AG08396 (cell line): ENCODE measurements at places on chromosomes 16 and 17.

GRCh38 chr17:16913463-16913862, 58.5 kb downstream of the TNFRSF13B start:
- no peak for DNase-seq

DNA sequence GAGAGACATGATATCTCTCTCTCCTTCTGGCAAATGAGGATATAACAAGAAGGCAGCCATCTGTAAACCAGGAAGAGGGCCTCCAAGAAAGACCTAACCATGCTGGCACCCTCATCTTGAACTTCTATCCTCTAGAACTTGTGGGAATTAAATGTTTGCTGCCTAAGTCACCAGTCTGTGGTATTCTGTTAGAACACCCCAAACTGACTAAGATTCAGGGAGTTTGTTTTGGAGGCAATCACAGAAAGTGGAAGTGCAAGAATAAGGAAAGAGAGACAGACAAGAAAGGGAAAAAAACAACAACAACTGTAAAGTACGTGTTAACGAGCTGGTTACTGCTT, 114.5 kb upstream of the GOT2 start:
- no peak for DNase-seq

- peak; percentile 85 for DNase-seq
Measured at GRCh38 chr16:75580-76501, 2.2 kb upstream of the MPG start.

- no peak for DNase-seq
Measured at GRCh38 chr16:81224824-81225223, 13.7 kb upstream of the BCO1 start.

DNA sequence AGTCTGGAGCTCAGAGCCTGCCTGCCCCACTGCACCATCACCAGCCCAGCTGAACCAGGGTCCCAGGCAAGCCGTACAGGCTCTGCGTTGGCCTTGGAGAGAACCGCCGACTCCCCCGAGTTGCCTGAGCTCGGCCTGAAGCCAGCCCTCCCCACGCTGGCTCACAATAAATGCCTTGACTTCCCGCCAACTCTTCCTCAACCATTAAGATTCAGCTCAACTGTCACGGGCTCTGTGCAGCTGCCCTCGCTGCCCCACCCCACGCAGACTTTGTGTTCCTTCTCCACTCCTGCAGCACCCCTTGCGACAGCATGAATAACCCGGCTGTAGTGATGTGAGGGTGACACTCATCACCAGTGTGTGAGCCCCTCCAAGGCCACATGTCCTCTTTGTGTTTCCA, 4.8 kb upstream of the QPRT start:
- no peak for DNase-seq

GRCh38 chr17:55157165-55157564, 107.6 kb upstream of the HLF start:
- no peak for DNase-seq

- no peak for DNase-seq
Measured at GRCh38 chr16:67936880-67937605, 393 bp upstream of the PSMB10 start.

- DNase-seq = no peak
Measured at GRCh38 chr17:38533241-38533640, 72.5 kb downstream of the SRCIN1 start.

DNA sequence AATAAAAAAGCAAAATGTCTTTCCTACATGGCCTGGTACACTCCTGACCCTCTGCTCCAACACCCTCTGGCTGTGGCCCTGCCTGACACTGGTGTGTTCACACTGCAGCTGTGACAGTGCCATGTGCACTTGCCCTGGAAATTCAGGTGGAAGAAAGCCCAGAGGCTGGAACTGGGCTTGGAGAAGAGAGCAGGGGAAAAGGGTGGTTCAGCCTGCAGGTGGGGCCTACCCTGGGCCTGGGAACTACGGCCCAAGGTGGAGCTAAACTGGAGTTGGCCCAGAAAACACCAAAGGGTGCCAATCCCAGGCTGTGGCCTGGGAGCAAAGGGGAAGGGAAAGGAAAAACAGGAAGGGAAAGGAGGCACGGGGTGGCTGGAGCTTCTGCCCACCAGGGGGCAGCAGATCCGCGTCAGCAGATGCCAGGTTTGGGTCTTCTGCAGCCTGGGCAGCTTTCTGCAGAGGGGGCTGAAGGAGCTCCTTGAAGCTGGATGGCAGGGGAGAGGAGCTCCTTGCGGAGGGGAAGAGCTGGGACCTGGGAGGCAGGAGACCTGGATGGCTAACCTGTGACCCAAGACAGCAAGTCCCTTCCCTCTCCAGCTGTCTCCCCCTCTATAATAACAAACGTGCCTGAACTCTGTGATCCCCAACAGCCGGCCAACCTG, 15.4 kb upstream of the CTCF start:
- peak; percentile 83 for DNase-seq

GRCh38 chr16:55017321-55017720, 86.7 kb downstream of the IRX5 start:
- no peak for DNase-seq

GRCh38 chr17:10754861-10755591, 25.2 kb upstream of the TMEM220 start:
- DNase-seq = no peak

DNA sequence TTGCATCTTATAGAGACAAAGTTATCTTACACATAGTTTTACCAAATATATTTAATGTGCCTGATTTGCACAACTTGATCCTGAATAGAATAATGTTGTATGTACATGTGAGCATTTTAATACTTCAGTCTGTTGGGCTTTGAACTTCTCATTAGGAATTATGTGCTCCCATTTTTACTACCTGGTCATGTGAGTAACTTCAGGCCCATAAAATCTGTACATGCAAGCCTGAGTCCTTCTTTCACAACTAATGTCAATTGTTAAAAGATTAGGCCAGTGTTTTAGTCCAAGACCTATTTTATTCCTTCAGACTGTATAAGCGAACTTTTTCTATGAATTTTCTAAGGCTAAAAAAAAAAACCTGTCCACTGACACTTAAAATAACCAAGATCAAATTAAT, 715.4 kb downstream of the CDH8 start:
- DNase-seq = no peak

GRCh38 chr16:58490065-58490464, 9.9 kb upstream of the NDRG4 start:
- DNase-seq = no peak

DNA sequence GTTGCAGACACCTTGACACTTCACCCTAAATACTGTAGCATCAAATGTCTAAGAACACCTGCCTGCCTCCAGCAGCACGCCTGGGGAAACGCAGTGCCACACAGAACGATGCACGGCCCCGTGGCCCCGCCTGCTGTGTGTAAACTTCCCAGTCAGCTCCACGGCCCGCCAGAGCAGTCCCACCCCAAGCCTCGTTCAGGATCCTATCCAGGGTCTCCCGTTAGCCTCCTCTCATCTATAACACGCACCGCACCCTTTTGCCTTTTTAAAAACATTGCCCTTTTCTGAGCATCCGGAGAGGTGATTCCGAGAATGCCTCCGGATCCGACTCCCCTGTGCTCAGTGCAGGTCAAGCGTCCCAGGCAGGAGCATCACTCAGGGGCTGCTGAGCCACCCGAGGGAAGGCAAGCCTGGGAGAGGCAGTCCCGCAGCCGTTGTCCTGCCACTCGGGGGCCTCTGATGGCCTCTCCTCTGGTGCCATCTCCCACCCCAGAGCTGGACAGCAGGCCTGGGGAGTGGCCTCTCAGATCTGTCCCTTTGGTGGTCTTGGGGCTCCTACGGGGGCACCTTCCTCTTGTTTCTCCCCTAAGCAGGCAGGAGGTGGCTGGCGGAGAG, 37.9 kb upstream of the SLC38A10 start:
- no peak for DNase-seq

DNA sequence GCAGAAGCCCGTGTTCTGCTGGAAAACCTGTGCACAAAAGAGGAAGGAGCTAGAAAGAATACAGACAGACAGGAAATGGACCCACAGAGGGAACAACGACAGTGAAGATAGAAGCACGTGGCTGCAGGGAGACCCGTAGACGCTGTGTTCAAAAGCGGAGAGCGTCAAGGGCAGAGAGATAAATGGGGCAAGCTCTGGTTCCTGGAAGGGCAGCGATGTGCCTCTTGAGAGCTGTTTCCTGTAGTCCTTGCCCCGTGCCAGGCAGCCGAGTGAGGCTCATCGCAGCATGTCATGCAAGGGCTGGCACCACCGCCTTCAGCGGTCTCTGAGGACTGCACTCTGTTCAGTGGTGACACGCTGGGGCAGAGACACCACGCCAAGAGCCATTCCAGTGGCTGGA, 43.6 kb upstream of the CACNG5 start:
- DNase-seq = no peak

DNA sequence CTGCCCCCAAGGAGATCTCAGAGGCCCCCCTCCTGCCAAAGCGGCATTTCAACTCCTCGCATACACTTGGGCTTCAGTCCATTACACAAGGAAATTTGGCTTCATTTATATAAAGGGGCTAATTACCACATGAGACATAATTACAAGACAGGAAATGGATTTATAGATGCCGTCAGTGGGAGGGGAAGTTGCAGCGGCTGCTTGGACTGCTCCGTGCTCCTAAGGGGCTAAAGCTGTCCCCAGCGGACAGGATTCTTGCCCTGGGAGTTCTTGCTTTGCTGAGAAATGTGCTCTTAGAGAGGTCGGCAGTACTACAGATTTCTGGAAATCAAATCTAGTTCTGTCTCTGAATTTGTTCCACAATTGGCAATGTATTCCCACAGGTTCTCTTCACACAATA, 57.2 kb upstream of the NLK start:
- DNase-seq = no peak

- no peak for DNase-seq
Measured at GRCh38 chr16:6528217-6528616, 804.4 kb upstream of the RBFOX1 start.

DNA sequence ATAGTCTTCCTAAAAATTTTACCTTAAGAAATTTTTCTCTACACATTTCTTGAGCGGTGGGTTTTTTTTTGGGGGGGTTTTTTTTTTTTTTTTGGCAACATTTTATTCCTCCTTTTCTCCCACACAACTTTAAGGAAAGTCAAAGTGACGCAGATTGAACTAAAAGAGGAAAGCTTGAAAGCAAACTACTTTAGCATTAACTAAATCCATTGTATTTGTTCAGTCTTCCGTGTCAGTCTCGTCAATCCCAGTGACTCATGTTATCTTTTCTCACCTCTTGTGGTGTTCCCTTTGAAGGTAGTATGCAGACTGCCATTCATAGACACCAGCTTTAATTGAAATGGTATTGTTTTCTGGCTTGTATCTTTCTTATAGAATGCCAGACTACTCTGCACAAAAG, 39.3 kb downstream of the TADA2A start:
- no peak for DNase-seq

DNA sequence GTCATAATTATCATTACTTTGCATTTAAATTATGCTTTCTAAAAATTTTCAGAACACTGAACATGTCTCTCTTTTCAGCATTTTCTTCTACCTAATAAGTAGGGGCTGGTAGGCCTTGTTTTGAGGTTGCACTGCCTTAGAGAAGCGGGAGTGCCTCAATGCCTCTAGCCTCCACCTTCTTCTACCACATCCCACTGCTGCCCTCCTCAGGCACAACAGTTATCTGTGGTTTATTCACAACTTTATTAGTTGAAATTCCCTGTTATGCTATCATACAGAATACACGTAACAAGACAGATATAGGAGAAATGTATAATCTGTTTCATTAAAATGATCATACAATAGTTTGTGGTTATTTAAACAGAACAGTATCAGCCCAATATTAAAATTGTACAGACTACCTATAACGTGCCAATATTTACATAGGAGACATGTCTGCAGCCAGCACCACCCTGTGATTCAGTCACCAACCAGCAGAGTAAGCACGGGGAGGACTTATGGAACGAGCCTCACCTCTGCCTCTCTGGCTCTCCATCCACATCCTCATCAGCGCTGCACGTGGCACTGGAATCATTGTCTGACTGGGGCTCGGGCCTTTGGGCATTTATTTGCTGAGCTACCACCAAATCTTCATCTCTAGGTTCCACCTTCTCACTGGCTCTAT, 101.2 kb downstream of the TTC19 start:
- DNase-seq = no peak

- DNase-seq = no peak
Measured at GRCh38 chr17:60586288-60586974, 13.6 kb upstream of the PPM1D start.

- DNase-seq = no peak
Measured at GRCh38 chr17:77127735-77128361, 12.9 kb upstream of the SEC14L1 start.

DNA sequence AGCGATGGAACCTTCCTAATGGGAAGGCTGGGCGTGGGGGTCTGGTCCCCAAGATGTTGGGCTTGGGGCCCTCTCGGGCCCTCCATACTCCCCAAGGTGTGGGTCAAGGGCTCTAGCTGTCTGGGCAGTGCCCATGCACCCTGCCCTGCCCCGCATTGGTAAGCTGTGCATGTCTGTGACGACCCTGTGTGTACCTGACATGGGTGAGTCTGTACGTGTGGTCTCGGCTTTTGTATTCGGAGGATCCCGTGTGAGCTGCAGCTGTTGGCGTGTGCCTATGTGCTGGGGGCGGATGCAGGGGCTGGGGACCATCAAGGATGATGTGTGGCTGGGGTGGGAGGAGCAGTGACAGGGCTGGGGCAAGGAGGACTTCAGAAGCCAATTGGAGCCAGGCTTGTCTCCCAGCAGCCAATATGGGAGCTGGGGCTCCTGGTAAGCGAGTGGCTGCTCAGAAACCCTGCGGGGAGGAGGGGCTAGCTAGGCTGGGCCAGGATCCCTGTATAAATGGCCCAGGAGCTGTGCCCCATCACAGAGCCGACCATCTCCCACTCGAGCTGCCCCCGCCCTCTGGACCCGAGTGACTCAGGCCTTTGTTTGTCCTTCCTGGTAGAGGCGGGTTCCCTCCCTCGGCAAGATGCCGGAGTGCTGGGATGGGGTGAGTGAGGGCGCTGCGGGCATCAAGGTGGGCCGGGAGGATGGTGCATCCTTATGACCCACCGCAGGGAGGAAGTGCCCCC, at the start of gene NDRG4:
Gene NDRG4, plus strand, starts transcription at position 529 of the 737 bp plus-strand sequence. Its CDS starts 106 bp downstream, at position 635.
- peak; percentile 80 for DNase-seq

GRCh38 chr17:49082231-49082630, 50.3 kb upstream of the B4GALNT2 start:
- DNase-seq = no peak

DNA sequence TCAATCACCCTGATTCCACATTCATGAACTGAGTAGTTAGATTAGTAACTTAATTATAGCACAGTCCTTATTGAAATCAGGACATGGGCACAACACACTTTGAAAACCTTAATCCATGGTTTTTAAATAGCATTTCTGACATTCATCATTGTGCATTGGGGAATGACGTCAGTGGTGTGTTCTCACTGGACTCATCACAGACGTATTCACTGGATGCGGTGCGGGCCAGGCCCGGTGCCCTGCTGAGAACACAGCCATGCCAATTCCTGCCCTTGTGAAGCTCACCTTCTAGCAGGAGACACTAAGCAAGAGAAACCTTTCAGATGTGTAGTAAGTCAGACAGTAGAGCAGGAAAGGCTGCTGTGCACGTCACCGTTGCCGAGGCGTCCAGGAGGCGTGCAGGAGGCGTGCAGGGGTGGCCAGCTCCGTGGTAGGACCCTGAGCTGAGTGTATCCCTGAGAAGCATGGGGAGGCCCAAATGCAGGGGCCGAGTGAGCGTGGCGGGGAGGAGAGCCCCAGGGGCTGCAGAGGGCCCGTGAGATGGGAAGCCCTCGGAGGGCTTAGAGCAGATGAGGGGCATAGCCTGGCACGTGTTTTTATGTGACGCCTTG, 12.9 kb downstream of the BANP start:
- DNase-seq = no peak
